ENCODE measurements at places on chromosomes 5 and 9. TPM values are rescaled to one million over a fixed set of nuclear protein-coding genes. Genes with fewer than 3 reads are reported as not detected.

DNA sequence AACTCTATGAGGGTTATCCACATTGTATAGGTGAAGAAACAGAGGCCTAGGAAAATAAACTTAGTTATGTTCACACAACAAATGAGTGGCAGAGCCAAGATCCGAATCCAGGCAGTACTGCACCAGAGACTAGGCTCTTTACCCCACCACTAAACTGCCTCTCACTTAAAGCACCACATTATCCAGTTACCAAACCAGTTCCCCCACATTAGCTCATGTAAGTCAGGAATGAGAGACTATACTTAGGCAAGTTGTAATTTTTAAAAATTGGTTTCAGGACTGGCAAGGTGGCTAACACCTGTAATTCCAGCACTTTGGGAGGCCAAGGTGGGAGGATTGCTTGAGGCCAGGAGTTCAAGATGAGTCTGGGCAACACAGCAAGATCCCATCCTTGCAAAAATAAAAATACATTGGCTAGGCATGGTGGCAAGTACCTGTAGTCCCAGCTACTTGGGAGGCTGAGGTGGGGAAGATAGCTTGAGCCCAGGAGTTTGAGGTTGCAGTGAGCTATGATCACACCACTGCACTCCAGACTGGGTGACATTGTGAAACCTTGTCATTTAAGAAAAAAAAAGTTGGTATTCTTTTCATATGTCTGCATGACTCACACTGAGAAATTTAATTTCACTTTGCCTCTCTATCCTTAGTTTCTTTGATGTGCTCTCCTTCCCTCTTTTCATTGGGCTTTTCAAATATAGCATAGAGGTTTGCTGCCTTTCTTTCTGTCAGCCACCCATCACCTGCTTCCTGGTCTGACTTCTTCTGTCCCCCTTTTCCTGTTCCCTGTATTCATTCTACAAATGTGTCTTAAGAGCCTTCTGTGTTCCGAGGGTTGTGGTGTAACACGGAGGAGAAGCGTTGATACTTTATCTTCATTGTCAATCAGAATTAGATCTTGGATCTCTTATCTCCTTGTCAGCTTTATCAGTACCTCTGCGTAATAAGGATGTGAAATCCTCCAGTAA, 64.7 kb downstream of the ERMP1 start:
- DNase-seq, result no peak

- no peak for DNase-seq
These were observed 85.4 kb downstream of the KCNN2 start for GRCh38 chr5:114447084-114447773.

GRCh38 chr9:79952401-79952800, 380.6 kb downstream of the TLE4 start:
- DNase-seq, result no peak

The SLC46A2 gene
- polyA plus RNA-seq, result not detected

GRCh38 chr5:147481874-147482705, 27.8 kb downstream of the DPYSL3 start:
- no peak for DNase-seq

GRCh38 chr9:8349901-8350300, 550.3 kb upstream of the DMAC1 start:
- no peak for DNase-seq

- no peak for DNase-seq
These were observed 356.9 kb downstream of the SEMA5A start for GRCh38 chr5:9188956-9189355.

The ARL10 gene
- polyA plus RNA-seq, result 5.4 TPM

GRCh38 chr9:116482740-116483139, 204.4 kb upstream of the TRIM32 start:
- no peak for DNase-seq

The LTC4S gene
- 0.40 TPM for polyA plus RNA-seq

DNA sequence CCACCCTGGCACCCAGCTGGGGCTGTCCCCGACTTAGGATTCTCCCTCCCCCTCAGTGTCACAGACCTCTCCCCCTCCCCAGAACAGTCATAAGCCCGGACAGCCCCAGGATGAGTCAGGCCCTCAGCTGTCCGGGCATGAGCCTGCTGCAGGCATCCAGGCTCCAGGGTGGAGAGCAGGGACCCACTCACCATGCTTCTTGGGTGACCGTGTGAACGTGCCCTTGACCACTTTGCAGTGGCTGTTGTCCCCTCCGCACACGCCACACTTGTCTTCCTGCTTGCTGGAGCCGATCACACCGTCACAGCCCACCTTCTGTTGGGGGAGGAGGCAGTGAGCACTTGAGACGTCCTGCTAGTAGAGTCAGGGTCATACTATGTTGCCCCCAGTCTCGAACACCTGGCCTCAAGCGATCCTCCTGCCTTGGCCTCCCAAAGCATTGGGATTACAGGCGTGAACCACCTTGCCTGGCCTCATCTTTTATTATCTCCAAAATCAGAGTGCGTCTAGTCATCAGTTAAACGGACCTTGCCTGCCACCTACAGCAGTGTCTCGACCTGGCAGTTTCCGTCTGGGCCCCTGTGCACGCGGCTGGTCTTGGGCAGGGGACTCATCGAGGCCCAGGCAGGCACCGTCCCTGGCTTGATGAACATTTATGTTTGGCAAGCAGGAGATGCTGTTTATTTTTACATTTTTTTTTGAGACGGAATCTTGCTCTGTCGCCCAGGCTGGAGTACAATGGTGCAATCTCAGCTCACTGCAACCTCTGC, 72.6 kb downstream of the ZNF354C start:
- no peak for DNase-seq

- DNase-seq, result no peak
These were observed 139.0 kb downstream of the BOD1 start for GRCh38 chr5:173477345-173478040.

The SRP19 gene
- polyA plus RNA-seq, result 98.6 TPM

DNA sequence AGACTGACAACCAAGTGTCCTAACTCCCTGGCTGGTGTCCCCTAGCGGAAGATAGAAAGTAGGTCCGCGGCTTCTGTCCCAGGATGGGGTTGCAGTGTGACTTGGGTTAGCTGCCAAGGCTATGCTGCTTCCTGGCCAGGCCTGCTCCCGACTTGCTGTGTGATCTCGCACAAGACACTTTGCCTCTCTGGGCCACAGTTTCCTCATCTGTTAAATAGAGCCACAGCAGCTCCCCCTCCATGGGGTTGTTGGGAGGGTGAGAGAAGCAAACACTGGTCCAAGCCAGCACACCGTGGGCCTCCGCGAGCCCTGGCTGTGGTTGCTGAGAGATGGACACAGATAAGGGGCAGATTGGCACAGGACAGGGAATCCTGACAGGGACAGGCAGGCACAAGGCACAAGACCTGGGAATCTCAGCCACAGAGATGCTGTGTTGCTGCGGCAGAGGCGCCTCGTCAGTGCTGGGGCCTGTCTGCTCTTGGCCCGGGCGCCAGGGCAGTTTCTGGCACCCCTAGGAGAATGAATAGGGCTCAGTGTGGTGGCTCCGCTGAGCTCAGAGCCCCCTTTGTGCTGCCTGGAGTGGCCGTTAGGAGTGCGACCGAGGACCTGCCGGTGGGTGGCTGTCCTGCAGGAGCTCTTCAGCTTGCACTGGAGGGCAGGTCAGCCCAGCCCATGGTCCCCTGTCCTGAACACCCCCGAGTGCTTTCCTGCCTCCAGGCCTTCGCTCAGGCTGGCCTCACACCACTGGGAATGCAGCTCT, 1.8 kb upstream of the SH2D3C start:
- DNase-seq, result no peak

The GZMA gene
- not detected for polyA plus RNA-seq

DNA sequence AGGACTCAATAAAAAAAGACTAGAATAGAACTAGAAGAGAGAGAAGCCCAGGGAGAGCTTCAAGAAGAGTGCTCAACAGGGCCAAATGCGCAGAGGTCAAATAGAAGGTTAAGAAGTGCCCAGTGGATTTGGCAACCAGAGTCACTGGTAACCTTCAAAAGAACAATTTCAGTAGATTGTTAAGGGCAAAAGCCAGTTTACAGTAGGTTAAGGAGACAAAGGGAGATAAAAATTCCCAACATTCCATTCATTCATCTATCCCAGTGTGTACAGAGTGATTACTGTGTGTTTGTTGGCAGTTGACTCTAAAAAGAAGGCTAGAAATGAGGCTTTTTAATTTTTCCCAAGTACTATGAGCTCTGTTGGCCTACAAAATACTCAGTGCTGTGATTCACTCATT, 69.4 kb downstream of the RIGI start:
- no peak for DNase-seq

- no peak for DNase-seq
These were observed 40.7 kb downstream of the FBXW11 start for GRCh38 chr5:171965745-171966144.

The FOXD1 gene
- 7.5 TPM for polyA plus RNA-seq

GRCh38 chr9:22208846-22209585, 199.9 kb upstream of the CDKN2B start:
- DNase-seq, result no peak

The ADCY2 gene
- not detected for polyA plus RNA-seq

DNA sequence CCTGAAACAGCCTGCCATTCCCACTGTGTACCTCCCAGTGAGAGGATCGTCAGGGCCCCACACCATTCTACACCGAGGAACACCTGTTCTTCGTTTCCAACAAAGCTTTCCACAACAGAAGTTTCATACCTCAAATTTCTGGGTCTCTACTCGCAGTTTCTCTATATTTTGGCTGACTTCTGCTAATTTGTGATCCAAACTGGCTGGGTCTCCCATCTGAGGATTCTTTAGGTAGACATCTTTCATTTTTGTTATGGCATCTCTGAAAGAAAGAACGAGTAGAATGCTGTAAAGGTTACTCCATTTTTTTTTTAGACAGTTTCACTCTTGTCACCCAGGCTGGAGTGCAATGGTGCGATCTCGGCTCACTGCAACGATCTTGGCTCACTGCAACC, 67.5 kb downstream of the USP20 start:
- DNase-seq, result no peak

The HACD4 gene
- 8.5 TPM for polyA plus RNA-seq

DNA sequence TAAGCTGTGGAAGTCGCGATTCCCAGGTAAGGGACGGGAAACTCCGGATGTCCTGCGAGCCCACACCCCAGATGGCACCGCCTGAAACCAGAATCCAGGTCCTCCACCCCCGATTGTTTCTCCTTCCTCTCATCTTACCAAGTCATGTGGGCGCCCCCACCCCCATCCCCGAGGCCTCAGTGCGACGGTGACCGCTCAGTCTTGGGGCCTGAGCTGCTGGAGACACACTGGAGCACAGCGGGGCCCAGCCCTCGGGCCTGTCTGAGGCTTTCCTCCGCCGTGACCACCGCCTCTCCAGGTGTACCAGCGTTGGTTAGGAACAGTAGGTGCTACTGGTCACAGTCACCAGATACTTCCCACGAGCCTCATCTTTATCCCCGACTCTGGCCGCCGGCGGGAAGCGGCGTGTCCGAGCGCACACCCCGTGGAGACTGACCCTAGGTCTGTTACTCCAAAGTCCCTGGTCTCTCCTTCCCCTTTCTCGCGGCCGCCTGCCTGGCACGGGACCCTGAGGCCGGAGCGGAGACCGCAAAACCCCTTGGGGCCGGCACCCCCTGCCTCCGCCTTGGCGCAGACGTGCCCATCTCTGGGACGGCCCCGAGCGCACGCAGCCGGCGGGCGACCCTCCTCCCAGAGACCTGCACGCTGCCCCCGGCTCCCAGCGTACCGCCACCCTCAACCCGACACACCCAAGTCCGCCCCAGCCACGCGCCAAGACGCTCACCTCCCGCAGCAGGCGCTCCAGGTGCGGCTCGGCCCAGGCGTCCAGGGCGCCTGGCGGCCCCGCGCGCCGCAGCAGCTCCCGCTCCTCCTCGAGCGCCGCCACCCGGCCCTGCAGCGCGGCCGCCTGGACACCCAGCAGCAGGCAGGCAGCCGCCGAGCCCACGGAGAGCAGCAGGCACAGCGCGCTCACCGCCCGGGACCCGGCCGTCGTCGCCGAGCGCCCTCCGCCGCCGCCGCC, 733 bp downstream of the COL23A1 start:
- DNase-seq, result no peak

The TICAM2 gene
- polyA plus RNA-seq, result 4.3 TPM

The NR5A1 gene
- polyA plus RNA-seq, result not detected

The TUT7 gene
- polyA plus RNA-seq, result 25.7 TPM

GRCh38 chr5:178338750-178339144, 106.1 kb upstream of the PHYKPL start:
- no peak for DNase-seq

The LOX gene
- 228 TPM for polyA plus RNA-seq

GRCh38 chr5:23139338-23140171, 286.4 kb upstream of the CDH12 start:
- DNase-seq, result no peak

GRCh38 chr5:55645304-55645703, 66.8 kb downstream of the SLC38A9 start:
- no peak for DNase-seq

DNA sequence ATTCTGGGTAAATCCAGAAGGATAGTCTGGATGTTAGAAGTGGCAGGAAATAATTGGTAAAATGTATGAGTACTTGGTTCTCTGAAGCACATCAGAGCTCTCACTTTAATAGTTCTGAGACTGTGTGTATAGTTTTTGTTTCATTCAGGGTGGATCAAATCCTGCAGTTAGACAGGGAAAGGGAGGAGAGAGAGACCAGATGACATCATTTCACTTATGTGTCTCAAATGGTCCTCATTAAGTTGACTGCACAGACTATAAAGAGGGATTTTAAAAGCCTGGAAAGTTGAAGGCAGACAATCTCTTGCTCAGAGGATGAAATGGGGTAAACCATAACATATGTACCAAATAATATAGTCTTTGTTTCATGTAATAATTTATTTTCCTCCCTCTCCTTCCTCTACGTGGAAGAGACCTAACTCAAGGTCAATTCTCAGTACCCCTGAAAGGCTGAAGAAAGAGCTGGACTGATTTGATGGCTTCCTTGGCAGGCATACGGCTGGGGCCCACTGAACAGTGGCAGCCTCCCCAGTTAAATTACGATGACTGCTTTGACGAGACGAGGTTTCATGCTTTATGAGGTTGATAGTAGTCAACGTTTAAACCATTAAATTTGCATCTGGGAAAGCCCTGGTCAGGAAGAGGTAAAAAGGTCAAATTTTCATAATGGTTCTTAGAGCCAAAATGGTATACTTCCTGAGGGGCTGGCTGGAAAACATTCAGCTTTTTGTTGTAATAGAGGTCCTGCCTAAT, 395.1 kb upstream of the RPS23 start:
- DNase-seq, result no peak

GRCh38 chr5:137037848-137038247, 461.3 kb downstream of the SPOCK1 start:
- no peak for DNase-seq

The ORM2 gene
- polyA plus RNA-seq, result not detected

GRCh38 chr5:78411586-78411985, 51.2 kb downstream of the SCAMP1 start:
- no peak for DNase-seq

GRCh38 chr9:123640792-123641222, 284.8 kb downstream of the CRB2 start:
- no peak for DNase-seq

DNA sequence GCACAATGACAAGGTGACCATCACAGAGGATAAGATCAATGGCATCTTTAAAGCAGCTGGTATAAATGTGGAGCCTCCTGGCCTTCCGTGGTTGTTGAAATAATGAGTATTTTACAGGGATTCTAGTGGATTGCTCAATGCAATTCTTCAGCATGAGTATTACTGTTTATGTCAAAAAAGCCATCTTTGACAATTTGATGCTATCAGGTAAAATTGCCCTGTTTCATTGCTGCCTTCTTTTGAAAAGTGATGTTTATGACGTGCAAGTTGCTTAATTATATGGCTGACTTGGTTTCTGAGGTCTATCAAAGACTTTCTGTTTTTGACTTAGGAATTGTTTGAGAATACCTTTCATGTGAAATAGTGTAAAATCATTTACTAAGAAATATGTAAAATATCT, 237.2 kb downstream of the PARP8 start:
- no peak for DNase-seq
